ENCODE measurements at places on chromosomes 6 and 20.

GRCh38 chr6:14804785-14805210 is 441.1 kb upstream of the JARID2 start:
- DNase-seq = no peak

DNA sequence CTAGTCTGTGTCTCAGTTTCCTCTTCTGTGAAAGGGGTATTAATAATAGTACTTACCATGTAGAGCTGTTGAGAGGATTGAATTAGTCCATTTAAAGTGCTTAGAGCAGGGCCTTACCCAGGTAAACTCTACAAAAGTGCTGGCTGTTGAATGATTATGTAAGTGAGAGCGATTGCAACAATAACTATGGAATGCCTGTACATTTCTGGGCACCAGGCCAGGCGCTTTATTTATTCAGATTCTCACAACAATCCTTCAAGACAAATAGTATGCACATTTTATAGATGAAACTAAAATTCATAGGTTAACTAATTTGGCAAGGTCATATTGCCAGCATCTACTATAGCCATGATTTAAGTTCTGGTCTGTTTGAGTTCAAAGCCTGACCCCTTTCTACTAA is 78.3 kb upstream of the MMS22L start:
- DNase-seq = no peak

DNA sequence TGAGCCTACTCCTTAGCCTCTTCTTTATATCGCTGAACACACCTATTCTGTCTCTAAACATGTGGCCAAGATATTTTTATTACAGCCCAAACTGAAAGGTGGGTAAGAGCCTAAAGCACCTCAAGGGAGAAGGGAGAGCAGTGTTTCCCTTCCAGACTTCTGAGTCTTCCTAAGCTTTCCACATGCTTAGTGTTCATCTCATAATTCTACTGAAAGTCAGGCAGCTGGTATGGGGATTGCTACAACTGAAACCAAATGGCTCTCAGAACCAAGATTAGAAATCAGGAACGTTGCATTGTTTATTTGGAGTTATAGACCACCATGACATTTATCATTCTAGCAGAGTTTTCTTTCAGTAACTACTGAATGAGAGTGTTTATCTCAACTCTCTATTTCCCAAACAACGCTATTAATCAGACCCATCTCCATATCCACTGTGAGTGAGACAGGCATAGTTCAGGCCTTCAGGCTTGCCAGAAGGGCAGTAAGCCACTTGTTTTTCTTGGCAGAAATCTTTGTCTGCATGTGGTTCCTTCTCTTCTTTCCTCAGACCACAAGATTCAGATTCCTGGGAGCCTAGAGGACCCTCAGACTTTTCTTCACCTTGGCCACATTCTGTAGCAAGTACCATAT is 22.8 kb downstream of the VGLL2 start:
- DNase-seq = no peak

- DNase-seq = peak; percentile 53
Observed at GRCh38 chr20:46118481-46119020, 437 bp downstream of the CD40 start.

DNA sequence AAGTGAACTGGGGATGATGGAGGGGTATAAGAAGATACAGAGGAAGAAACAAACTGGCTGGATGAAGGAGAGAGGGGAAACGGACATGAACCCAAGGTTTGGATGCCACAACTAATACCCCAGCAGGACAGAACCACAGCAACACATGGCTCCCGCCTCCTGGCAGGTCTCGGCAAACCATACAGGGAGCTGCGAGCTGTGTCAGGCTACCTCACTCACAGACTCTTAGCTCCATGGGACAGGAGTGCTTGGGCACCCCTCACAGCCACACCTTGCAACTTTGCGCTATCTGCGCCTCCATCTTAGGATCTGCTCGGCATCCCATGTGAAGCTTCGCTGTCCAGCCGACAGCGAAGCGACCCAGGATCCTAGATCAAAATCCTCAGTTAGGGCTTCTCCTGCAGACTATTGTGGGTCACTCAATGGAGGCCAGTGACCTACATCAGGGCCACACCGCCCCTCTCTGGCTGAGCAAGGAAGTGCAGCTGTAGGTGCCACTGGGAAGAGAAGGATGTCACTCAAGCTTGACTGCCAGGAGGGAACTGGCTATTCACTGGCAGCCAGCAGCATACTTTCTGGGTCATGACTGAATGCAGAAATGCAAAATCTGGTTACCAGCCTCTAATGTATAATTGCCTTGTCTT is 174.4 kb upstream of the RIN2 start:
- peak; percentile 71 for DNase-seq

DNA sequence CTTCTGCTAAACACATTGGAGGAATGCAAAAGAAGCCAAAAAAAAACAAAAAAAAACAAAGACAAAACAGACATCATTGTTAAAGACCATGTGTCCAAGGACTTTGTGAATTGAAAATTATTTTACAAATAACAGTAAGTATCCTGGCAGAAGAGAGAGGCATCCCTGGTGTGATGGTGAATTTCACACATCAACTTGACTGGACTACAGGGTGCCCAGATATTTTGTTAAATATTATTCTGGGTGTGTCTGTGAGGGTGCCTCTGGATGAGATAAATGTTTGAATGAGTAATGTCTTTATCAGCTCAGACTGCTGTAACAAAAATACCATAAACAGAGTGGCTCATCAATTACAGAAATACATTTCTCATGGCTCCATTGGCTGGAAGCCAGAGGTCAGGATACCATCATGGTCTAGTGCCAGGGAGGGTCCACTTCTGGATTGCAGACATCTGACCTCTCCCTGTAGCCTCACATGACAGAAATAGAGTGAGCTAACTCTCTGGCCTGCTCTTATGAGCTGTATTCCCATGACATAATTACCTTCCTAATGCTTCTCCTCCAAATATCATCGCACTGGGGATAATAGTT is 12.2 kb upstream of the C6orf118 start:
- no peak for DNase-seq

GRCh38 chr6:99252421-99252820 is 97.1 kb downstream of the FAXC start:
- DNase-seq = no peak

GRCh38 chr6:107618672-107619071 is 128.8 kb downstream of the SOBP start:
- peak; percentile 72 for DNase-seq

GRCh38 chr20:50389438-50389807 is 120.8 kb upstream of the PTPN1 start:
- DNase-seq = no peak

- no peak for DNase-seq
Observed at GRCh38 chr6:38604700-38605099, 35.0 kb downstream of the BTBD9 start.

DNA sequence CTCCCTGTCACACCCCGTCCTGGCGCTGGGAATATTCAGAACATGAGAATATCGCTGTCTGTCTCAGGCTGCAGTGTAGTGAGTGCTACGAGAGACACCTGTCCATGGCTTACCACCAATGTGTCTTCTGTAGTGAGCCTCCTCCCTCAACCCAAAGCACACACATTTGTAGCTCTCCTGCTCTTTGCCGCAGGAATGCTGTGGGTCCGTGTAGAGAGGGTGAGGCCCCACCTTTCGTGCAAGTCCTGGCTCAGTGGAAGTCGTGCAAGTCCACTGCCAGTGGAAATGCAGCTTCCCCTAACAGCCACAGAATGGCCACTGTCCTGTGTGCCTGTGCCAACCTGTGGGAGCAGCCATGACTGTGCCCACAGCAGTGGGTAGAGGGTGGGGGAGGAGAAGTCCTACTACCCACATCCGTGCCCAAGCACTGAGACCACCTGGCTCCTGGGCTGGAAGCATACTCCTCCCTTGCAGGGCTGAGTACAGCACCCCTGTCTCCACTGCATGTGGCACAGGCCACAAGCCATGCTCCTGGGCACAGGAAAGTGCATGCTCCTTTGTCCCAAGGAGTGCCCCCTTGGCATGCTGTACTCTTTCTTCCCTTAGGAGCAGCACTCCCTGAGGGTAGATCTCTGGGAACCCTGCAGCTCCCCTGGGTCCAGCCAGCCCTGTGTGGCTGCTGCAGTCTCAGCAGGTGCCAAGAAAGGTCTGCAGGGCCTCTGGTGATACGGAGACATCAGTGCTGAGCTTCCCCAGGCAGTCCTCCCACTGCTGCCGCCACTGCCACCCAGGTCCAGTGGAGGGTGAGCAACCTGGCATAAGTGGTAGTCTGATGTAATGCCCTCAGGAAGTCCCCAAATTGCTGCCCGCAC is 28.0 kb downstream of the IGF2R start:
- no peak for DNase-seq

GRCh38 chr20:63843222-63843621 is 12.2 kb upstream of the ZBTB46 start:
- no peak for DNase-seq

- peak; percentile 10 for DNase-seq
Observed at GRCh38 chr6:114989279-114989964, 646.6 kb upstream of the HS3ST5 start.

GRCh38 chr20:54278262-54278661 is 70.4 kb downstream of the PFDN4 start:
- no peak for DNase-seq

GRCh38 chr20:10219993-10220750 is 1.5 kb downstream of the SNAP25 start:
- DNase-seq = no peak

DNA sequence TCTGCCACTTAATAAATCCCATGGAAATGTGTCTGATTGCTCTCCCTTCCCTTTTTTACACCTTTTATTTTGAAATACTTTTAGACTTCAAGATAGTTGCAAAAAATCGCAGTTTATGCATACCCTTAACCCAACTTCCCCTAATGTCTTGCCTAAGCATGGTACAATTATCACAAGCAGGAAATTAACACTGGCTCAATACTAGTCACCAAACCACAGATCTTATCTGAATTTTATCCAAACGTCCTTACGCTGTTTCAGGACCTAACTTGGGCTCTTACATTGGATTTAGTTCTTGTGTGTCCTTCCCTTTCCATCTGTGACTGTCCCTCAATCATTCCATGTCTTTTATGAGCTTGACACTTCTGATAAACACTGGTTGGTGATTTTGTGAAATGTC is 146.3 kb downstream of the ZNF217 start:
- no peak for DNase-seq

DNA sequence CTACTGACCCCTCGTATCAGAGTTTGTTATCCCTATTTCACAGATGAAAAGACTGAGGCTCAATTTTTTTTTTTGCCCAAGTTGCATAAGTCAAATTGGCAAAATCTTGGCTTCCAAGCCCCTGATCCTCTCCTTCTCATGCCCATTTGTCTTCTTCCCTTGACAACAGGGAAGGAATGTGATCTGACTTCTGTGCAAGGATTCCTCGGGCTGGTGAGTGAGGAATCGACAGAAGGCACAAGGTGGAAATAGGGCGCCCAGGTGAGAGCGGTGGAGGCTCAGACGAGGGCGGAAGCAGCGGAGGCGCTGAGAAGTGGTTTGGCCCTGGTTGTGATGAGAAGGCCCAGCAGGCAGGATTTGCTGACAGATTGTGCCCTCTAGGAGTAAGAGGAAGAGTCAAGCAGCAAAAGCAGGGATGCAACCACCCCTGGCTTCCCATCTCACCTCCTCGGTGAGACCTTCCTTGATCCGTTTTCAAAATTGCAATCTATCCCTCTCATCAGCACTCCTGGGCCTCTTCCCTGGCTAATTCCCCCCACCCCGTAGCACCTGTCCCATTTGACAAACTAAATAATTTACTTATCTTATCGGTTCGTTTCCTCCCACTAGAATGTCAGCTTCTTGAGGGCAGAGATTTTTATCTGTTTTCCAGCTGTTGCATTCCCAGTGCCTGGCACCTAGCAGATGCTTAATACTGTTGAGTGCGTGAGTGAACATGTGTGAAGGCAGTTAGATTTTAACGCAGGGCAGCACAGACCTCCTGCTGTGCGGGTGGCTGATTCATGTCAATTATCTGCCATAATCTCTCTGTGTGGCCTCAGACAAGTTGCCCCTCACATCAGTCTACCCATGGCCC is 3.7 kb upstream of the SIRPA start:
- DNase-seq = no peak

- no peak for DNase-seq
Observed at GRCh38 chr6:149128489-149129145, 188.9 kb upstream of the TAB2 start.
